Islet precursor cell (in vitro differentiated cells): ENCODE measurements at places on chromosomes 11 and 22.

GRCh38 chr22:45450921-45451651, 37.6 kb downstream of the RIBC2 start:
- no peak for DNase-seq

DNA sequence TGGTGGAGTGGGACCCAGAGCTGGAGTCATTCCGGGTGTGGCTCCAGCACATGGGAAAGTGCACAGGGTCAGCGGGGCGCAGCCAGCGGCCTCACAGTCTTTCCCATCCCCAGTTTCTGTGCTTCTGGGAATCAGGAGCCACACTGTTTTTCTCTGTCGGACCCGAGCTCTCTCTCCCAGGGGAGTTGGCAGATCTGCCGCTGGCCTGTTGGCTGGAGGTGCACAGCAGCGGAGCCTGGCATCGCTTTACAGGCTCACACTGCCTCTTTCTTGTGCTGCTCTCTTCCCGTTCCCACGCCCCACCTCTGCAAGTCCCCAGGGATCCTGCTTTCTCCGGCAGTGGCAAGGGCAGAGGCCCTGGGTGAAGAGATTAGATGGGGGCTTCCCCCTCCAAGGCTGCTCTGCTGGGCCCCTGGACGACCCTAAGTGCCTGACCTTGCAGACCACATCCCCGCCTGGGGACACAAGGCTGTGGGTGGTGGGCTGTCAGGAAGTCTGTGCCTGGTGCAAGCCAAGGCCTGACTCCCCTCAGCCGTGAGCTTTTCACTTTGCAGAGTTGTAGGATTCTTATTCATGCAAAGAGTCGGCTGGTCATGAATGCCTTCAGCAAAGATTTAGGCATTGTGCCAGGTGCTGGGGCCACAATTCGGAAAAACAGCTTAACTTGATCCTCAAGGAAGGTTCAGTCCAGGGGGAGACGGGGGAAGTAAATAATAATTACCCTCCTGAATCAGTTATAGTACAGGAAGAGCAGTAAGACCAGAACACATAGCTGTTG, 116.3 kb downstream of the TIMP3 start:
- DNase-seq: no peak

- no peak for DNase-seq
Observed at GRCh38 chr11:1753229-1753928, 3.0 kb upstream of the IFITM10 start.

DNA sequence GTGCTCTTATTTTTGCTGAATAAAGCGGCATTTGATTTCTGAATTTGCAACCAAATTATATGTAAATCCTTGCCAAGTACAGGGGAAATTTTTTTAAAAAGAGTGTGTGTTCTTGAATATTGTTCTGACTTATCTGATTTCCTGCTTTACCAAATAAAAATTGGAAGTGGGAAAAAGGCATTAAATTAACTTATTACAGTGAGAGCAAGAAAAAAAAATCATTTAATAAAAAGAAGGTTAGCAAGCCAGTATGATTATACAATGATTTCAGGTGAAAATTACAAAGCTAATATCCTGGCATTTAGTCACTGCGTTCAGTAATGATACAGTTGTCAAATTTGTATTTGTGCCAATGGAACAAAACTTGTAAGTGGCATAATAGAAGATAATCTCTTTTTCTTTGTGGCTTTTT, 82.1 kb upstream of the PPARA start:
- DNase-seq: no peak

- DNase-seq: no peak
Observed at GRCh38 chr11:11427542-11427941, 74.5 kb upstream of the CSNK2A3 start.

- no peak for DNase-seq
Observed at GRCh38 chr11:96827164-96827563, 437.4 kb downstream of the JRKL start.

- no peak for DNase-seq
Observed at GRCh38 chr11:61545341-61545740, 35.5 kb downstream of the SYT7 start.

DNA sequence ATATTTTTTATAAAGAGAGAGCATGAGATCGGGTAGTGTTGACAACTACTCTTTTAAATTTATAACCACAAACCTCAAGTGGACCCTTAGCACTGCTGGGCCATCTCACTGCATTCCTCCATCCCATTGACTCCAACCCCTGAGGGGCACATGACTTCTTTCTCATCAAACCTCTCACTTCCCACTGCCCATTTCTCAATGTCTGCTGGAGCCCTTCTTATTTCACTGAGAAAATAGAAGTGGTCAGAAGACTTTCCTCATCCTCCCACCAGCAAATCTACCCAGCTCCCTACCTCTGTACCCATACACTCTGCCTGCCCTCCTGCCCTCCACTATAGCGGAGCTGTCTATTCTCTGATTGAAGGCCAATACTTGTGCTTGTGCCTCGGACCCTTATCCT, 370.6 kb upstream of the MPPED2 start:
- DNase-seq: no peak

GRCh38 chr11:126993599-126993998, 7.0 kb downstream of the KIRREL3 start:
- no peak for DNase-seq

GRCh38 chr22:29095459-29095858, 22.6 kb downstream of the KREMEN1 start:
- DNase-seq: no peak

- peak; percentile 91 for DNase-seq
Observed at GRCh38 chr11:64305691-64306562, 603 bp downstream of the ESRRA start.

GRCh38 chr22:29693161-29693560, 26.6 kb upstream of the CABP7 start:
- no peak for DNase-seq

- peak; percentile 92 for DNase-seq
Observed at GRCh38 chr11:6251120-6251733, 8.4 kb upstream of the CCKBR start.

- peak; percentile 85 for DNase-seq
Observed at GRCh38 chr11:102390667-102391465, 43.9 kb downstream of the BIRC2 start.

DNA sequence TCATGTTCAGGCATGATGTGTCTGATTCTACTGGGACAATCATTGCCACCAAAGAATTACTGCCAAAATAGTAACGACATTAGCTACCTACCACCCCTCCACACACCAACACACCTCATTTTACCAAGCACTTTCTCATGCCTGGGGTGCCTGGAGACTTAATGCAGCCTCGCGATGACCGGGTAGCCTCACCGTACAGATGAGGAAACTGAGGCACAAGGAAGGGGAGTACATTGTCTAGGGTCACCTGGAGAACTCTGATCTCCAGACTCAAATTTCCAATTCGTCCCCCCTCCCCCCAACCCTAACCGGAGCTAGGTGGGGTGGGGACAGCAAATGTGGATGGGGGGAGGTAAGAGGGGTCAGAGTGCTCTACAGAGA, 2.7 kb upstream of the RTN4RL2 start:
- no peak for DNase-seq

DNA sequence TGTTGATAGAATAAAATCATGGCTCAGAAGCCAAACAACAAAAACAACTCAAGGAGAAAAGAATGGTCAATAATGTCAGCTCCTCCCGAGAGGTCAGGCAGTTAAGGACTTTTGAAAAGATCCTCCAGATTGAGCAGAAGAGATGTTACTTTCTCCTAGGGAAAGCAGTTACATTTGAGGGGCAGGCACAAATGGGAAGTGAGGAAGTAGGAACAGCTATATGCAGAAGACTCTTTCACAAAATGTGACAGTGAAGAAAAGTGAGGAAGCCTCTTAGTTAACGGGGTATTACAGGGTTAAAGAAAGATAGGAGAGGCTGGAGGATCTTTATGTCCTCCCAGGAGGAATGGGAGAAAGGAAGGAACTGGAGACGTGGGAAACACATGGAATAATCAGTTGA, 3.4 kb downstream of the DCHS1 start:
- DNase-seq: no peak

GRCh38 chr11:68505596-68505995, 45.0 kb downstream of the PPP6R3 start:
- DNase-seq: no peak

DNA sequence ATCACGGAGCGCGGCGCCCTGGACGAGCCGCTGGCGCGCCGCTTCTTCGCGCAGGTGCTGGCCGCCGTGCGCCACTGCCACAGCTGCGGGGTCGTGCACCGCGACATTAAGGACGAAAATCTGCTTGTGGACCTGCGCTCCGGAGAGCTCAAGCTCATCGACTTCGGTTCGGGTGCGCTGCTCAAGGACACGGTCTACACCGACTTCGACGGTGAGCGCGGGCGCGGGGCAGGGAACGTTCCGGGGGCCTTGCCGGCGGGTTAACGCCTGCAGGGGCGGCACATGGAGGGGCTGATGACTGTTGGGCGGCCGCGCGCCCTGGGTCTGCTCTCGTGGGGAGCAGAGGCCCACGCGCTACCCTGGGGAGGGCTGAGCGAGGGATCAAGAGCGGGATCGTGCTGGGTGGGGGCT, 1.0 kb downstream of the PIM3 start:
- no peak for DNase-seq

GRCh38 chr22:25709758-25710157, 32.2 kb upstream of the MYO18B start:
- no peak for DNase-seq

GRCh38 chr22:33873186-33873585, 47.1 kb downstream of the LARGE1 start:
- DNase-seq: no peak

- DNase-seq: no peak
Observed at GRCh38 chr11:7261578-7261977, 9.9 kb downstream of the SYT9 start.

GRCh38 chr11:2825261-2825888, 60.2 kb downstream of the CDKN1C start:
- no peak for DNase-seq

- DNase-seq: no peak
Observed at GRCh38 chr11:74321487-74322188, 10.2 kb upstream of the P4HA3 start.

- DNase-seq: no peak
Observed at GRCh38 chr22:43919106-43919973, 4.3 kb upstream of the PNPLA3 start.

- no peak for DNase-seq
Observed at GRCh38 chr22:34917239-34917638, 148.7 kb upstream of the ISX start.

DNA sequence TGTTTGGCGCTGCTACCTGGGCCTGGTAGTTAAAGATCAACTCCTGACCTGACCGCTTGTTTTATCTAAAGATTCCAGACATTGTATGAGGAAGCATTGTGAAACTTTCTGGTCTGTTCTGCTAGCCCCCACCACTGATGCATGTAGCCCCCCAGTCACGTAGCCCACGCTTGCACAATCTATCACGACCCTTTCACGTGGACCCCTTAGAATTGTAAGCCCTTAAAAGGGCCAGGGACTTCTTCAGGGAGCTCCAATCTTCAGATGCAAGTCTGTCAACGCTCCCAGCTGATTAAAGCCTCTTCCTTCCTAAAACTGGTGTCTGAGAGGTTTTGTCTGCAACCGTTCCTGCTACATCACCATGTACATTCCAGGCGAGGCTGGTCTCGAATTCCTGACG, 15.0 kb downstream of the APOBEC3F start:
- DNase-seq: no peak

DNA sequence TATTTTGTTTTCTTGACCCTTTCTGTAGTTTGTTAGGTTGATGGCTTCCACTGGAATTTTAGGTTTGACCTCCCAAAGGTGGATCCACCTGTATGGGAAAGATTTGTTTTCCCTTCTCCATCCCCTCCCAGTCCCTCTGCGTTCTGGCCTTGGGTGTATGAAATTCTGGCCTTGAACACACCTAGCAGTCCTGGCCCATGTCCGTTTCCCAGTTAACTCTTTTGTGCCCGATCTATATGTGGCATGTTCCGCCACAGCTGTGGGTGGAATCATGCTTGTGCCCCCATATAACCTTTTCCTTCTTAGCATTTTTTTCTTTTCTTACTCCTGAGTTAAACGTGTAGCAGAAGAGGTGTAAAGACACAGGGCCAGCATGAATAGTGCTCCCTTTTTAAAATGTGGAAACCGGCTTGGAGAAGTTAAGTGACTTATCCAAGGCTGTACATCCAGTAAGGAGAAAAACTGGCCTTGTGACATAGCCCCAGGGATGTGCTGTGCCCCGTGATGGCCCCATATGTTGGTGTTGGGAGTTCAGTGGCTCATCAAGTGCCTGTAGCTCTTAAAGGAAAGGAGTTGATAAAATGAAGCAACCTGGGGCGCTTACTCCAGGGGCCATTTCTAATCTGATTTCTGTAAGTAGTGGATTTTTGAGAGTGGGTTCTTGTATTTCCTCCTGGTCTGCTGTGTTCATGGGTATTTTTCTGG, 39.3 kb downstream of the ZNRF3 start:
- DNase-seq: no peak

GRCh38 chr11:123363556-123363955, 66.5 kb upstream of the GRAMD1B start:
- no peak for DNase-seq

GRCh38 chr11:74638869-74639268, 46.5 kb downstream of the POLD3 start:
- no peak for DNase-seq

DNA sequence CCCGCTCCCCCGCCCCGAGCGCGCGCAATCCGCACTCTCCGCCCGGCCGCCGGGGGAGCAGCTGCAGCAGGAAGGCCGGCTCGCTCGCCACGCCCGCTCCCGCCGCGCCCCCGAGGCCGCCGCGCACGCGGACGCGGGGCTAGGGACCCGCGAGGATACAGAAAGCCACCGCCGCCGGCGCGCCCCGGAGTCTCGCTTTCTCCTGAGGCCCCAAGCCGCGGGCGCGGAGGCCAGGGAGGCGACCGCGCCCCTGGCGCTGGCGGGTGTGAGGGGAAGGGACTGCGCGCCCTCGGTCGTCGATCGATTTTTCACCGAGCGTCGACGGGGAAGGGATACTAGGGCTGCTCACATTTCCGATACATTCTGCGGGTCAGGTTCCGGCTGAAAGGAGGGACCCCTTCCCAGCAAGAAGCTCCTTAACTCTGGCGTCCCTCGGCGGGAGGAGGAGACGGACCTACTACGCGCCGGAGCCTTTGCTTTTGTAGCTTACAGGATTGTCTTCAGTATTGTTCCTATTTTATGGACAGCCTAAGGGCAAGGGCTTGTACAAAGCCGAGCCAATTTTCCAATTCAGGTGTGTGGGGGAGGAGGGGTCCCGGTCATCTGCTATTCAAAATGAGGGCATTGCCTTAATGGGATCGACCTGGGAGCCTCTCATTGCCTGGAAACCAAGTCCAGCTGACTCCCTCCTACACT, 416 bp upstream of the GAB2 start:
- peak; percentile 92 for DNase-seq

DNA sequence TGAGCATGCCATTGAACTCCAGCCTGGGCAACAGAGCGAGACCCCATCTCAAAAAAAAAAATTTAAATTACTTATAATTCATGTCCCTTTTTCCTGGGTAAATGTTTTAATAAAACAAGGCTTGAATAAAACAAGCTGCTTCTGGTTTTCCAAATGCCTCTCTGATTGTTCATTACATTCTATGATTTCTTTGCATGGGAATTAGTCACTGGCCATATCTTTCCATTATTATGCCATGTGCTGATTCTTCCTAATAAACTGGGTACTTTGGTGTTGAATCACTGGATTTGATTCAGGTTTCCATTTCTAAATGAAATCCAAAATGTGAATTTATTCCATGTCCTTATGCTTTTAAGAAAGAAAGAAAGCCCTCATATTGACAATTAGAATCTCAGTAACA, 42.6 kb downstream of the ZNF215 start:
- no peak for DNase-seq

GRCh38 chr22:36991206-36991605, 28.0 kb downstream of the TST start:
- DNase-seq: peak; percentile 89
